ENCODE measurements at places on chromosomes 12 and 14. TPM values are rescaled to one million over a fixed set of nuclear protein-coding genes. Genes with fewer than 3 reads are reported as not detected.

DNA sequence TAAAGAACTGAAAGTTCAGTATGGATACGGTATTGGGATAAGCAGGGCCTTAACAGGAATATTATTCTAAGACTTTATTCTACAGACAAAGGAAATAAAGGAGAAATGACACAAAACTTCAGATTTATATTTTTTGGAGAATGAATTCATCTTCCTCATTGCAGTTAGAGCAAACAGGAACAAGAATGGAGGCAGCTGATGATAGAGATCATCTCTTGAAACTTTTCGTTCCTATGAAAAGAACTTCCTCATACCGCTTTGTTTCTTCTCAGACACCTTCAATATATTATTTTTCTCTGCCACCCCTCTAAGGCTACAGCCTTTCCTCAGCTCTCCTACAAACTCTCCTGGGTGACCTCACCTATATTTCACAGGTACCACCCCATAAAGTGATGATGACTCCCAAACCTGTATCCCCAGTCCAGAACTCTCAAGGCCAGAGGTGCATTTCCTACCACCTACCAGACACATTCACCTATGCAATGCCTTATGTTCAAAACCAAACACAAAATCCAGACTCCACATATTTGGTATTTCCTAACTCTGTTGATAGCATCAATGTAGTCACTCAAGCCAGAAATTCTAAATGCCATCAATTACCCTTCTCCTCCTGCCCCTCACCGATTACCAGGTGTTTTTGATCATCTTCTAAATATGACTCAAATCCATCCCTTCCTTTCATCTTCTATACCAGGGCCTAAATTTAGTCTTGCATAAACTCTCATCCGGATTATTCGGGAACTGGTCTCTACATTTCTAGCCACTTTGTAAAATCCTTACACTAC is 7.4 kb downstream of the MAP4K5 start:
- DNase-seq, result no peak

GRCh38 chr14:25006031-25006430 is 43.9 kb downstream of the STXBP6 start:
- no peak for DNase-seq

GRCh38 chr12:26524862-26525465 is 308.0 kb downstream of the ITPR2 start:
- no peak for DNase-seq

DNA sequence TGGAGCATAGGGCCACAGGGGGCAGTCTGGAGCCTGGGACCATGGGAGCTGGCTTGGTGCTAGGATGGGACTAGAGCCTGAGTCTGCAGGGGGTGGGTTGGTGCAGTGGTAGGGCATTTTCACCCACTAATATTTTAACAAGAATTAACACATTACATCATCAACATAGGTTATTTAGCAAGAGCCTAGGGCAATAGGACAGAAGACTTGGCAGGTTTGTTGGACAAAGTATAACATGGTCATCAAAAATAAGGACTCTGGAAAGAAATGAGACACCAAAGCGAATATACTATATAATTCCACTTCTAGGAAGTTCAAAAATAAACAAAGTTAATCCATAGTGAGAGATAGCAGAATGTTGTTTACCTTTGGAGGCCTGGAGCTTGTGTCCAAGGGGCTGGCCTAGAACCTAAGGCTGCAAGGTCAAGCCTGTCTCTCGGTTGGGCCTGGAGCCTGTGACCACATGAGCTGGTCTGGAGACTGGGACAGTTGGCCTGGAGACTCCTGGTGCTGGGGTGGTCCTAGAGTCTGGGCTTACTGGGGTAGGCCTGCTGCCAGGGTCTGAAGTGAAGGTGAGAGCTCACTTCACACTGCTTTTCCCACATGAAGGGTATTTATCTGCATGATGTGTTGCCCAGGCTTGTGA is 28.1 kb upstream of the CNOT2 start:
- no peak for DNase-seq

- no peak for DNase-seq
These were observed 144.2 kb downstream of the C12orf75 start for GRCh38 chr12:105474672-105475071.

DNA sequence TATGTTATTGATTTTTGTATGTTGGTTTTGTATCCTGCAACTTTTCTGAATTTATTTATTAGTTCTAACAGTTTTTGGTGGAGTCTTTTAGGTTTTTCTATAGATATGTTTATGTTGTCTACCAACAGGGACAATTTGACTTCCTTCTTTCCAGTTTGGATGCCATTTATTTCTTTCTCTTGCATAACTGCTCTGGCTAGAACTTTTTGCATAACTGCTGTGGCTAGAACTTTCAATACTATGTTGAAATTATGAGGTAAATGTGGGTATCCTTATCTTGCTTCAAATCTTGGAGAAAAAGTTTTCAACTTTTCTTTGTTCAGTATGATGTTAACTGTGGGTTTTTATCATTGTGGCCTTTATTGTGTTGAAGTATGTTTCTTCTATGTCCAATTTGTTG is 39.9 kb upstream of the PLBD1 start:
- no peak for DNase-seq

DNA sequence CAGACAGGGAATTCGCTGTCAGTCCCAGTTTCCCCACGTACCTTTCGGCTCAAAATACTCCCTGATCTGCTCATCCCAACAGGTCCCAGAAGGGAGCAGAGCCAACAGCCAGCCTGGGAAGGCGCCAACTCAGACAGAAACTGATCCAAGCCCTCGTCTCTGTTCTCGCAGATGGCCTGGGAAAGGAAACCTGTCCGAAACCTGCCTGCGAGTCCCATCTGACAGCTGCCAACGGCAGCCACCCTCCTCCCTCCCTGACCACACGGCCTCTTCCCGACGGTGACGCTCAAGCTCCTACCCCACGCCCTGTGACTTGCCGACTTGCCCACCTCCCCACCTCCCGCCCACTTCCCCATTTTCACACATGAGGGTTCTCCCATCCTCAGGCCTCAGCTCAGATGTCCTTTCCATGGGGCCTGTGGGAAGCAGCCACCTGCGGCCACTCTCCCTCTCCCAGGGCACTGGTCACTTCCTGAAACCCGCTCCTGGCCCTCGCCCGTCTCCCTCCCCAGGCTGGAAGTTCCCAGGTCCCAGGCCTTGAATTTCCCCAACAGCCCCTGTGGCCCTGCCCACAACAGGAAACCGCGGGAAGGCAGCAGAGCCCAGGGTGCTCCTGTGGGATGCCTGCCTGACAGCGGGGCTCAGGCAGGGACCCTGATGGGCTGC is 60.9 kb upstream of the FBRSL1 start:
- no peak for DNase-seq

DNA sequence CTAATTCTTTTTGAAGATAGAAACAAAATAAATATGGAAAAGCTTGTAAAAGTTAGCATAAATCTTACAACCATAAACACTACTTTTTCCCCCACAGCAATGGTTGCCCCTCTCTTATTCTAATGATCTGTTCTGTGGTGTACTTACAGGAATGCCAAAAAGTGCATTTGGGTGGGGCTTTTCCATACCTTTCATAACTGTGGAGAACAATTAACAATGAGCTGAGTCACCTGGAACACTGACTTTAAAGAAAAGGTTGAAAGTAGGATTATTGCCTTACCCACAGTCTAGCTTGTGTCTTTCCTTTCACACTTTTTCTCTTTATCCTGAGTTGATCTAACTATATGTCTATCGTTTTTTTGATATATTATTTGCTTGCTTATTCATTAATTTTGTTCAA is 86.9 kb downstream of the TPH2 start:
- no peak for DNase-seq

DNA sequence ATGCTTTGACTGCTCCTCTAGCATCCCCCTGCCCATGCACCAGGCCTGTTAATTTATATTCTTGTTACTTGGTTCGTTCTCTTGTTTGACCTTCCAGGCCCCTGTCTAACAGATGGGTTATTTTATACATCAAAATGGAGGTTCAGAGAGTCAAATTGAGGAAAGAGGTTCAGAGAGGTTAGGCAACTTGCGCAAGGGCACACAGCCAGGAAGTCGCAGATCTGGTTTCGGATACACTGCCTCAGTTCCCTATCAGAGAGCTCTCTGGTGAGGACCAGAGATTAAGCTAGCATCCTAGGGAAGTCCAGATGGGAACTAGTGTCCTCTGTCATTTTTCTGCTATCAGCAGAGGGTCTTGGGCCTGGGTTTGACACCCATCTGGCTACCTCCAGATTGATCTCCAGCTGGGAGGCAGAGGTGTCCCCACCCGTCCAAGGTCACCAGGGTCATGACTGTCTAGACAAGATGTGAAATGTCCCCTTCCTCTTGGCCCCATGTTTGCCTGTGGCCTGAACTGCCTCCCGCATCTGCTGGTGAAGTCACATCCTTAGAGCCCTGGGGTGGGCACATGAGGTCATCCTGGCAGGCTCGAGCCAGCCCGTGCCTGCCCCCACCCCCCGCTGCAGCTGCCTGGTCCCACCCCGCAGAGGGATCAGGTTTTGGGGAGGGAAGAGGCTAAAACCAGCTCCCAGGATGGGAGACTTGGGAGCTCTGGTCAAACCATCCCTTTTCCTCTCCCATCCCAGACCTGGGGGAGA is 84.3 kb upstream of the NCOR2 start:
- DNase-seq, result no peak

DNA sequence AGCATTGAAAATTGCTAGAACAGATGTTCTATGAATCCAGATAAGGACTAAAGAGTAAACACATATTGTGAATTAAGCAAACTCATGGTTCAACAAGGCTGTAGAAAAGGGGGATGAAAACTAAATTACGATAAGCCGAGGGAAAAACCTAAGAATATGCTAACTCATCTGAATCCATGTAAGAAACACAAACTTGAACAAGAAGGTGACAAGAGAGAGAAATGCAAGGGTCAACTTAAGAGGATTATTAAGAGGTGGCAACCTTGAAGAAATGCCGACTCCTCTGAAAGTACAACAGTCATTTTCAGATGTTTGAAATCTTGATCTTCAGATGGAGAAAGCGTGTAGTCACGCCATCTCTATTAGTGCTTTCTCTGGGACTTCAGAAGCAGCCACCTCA is 128.6 kb downstream of the TTC7B start:
- no peak for DNase-seq

- DNase-seq, result no peak
These were observed 57.9 kb downstream of the PDE3A start for GRCh38 chr12:20426191-20426590.

GRCh38 chr12:1720494-1720893 is 29.6 kb downstream of the ADIPOR2 start:
- DNase-seq, result no peak

DNA sequence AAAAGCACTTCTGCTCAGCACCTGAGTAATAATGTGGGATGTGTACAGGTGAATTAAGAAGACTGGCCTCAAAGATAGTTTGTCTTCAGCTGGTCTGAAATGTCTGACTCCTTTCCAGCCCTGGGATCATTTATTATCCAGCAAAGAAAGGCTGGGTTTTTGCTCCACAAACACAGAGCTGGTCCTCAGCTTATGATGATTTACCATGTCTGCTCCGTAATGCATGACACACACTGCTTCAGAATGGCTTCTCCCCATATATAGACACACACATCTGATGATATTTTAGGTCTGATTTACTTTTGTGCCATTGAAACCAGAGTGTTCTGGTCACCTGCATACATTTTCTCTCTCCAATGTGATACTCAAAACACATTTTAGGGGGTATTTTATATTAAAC is 225.0 kb downstream of the SLC25A21 start:
- DNase-seq, result no peak

DNA sequence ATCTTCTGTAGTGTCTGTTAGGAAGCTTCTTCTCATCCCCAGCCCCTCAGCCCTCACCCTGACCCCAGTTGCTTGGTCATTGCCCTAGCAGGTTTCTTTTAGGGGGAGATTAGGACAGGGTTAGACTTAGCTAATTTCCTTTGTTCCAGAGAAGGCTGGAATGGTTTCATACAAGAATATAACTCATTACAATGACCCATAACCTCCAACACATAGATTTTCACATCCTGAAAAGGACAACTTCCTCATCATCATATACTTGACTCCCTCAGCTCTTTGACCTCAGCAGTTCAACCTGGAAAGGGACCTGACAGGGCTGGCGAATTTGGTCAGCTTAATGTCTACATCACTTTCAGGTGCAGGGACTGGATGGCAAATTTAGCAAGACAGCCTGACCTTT is 8.0 kb upstream of the BHLHE41 start:
- DNase-seq, result no peak

- DNase-seq, result no peak
These were observed 15.7 kb upstream of the FIGNL2 start for GRCh38 chr12:51863933-51864832.

DNA sequence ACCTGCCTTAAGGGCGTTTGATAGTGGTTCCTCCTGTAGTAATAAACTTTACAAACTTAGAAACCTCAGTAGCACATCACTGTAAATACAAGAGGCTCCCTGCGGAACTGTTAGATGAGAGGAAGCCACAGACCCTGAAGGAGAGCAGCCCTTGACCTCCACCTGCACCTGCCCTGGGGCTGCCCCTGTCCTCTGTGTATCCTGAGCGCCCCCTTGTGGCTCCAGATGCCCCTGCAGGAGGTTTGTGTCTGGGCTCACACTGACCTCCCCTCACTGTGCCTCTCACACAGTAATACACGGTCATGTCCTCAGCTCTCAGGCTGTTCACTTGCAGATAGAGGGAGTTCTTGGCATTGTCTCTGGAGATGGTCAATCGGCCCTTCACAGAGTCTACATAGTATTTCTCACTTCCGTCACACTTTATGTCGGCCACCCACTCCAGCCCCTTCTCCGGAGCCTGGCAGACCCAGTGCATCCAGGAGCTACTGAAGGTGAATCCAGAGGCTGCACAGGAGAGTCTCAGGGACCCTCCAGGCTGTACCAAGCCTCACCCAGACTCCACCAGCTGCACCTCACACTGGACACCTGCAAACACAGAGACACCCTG is 1059.8 kb downstream of the TMEM121 start:
- no peak for DNase-seq

DNA sequence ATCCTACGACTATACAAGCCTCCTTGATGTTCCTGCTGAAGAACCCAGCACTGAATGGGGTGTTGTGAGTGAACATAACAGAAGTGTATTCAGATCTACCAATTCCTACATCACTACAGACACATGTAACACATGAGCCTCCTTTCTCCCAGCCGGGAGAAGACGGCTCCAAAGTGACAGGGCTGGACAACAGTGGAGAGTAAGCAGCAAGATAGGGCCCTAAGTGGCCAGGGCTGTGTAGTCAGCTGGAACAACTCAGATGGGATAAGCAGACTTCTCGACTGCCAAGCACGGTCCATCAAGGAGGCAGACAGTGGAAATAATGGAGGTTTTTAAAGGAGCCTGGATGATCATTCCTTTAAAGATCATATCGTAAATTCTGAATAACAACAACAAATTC is 73.5 kb downstream of the TTC7B start:
- DNase-seq, result no peak

- DNase-seq, result peak; percentile 33
These were observed 24.2 kb upstream of the FOXN3 start for GRCh38 chr14:89440986-89441909.

GRCh38 chr12:2341051-2341751 is 288.4 kb downstream of the CACNA1C start:
- DNase-seq, result peak; percentile 88

The DCAF11 gene
- total RNA-seq, result 31.7 TPM

The JDP2 gene
- 113 TPM for total RNA-seq

The RPL10L gene
- not detected for total RNA-seq

The TRAFD1 gene
- total RNA-seq, result 17.4 TPM

The MYH6 gene
- not detected for total RNA-seq

The DDX51 gene
- 15.1 TPM for total RNA-seq

The TMEM19 gene
- 24.9 TPM for total RNA-seq

The FOXN4 gene
- total RNA-seq, result not detected

The GARIN6 gene
- not detected for total RNA-seq

The SLC25A47 gene
- total RNA-seq, result not detected

All from mesenteric fat pad (tissue), 1 donor.